ENCODE measurements at places on chromosomes 4 and X.

DNA sequence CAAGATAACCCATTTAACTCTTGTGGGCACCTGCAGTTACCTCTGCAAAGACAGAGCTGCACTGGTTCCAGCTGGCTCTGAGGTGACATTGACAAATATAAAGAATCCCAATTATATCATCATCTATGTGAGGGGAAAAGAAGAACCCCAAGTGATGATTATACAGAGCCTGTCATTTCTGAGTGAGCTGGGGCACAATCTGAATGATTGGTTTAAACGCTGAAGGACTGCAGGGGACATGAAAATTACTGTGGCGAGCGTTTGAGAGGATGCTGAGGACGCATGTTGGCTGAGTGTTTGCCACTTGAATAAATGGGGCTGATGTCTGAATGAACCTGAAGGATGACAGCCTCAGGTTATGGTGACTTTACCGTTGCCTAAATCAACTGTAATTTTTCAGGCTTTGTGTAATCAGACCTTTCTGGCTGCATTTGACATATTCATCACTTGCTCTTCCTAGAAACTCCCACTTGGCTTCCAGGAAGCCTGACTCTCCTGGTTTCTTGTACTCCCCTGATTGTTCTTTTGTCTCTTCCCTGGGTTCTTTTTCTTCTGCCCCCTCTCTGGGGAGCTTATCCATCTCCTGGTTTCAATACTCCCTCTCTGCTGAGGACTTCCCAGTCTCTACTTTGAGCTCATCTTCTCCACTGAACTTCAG is 4.1 kb upstream of the HSD17B10 start:
- no peak for DNase-seq

DNA sequence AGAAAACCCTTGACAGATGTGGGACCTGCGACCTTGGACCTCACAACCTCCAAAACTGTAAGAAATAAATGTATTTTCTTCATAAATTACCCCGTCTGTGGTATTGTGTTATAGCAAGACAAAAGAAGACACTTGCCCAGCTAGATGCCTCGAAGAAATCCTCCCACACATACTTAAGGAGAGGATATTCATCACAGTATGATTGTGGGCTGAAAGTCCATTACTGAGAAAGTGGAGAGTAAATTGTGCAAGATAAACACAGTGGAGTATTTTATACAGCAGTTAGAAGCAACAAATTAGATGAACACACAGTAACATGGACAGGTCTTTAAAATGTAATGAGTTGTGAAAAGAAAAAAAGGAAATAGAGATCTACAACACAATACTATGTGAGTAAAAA is 25.8 kb upstream of the PLA2G12A start:
- no peak for DNase-seq

- DNase-seq: no peak
These were observed 41.7 kb downstream of the ITM2A start for GRCh38 chrX:79325263-79325958.

DNA sequence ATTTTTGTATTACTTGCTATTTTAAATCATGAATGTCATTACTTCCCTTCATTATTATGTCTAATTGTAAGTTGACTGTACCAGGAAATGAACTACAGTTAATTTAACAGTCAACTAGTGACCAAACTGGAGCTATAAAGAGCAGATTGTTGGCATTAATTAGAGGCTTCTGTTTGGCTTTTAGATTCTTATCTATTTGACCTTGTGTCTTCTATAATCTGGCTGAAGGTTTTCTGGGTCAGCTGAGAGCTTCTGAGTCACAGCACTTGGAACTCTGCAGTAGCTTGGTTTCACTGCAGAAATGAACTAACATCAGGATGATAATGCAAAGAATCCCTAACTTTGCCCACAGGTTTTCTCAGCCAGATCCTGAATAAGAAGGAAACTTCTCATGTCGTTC is 169.2 kb upstream of the LEF1 start:
- DNase-seq: no peak

GRCh38 chr4:24380957-24381665 is 203.2 kb downstream of the DHX15 start:
- no peak for DNase-seq

- no peak for DNase-seq
These were observed 2.4 kb downstream of the MGST2 start for GRCh38 chr4:139668036-139668435.

DNA sequence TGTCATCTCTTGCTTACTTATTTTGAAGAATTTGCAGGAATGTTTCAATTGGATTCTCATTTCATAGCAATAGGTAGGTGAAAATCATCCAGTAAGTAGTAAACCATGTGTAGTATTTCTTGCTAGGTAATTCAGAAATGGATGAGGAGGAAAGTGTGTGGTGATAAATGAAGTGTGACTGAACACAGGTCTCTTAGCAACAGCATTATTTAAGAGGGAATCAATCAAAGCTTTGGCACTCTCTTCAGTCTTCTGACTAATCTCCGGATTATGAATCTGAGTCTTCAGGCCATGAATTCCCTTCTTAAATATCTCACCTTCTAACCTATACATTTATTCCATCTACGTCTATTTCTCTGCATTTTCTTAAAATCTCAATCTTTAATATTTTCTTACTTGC is 55.8 kb upstream of the ARHGAP24 start:
- no peak for DNase-seq

DNA sequence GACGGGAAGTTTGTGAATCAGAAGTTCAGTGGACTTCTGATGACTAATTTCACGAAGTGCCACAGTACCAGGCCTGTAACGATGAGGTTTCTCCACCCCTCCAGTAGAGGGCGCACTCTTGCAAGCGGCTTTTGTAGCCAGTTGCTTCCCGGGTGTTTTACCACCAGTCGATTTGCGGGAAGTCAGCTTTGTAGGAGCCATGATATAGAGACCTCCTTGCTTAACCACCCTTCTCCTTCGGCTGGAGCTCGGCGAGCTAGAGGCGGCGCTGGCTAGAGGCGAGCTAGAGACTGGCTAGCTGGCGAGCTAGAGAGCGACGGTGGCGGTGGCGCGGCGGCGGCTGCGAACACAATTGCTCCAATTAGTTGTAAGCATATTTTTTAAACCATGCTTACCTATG is 72.0 kb downstream of the IL1RAPL1 start:
- no peak for DNase-seq

DNA sequence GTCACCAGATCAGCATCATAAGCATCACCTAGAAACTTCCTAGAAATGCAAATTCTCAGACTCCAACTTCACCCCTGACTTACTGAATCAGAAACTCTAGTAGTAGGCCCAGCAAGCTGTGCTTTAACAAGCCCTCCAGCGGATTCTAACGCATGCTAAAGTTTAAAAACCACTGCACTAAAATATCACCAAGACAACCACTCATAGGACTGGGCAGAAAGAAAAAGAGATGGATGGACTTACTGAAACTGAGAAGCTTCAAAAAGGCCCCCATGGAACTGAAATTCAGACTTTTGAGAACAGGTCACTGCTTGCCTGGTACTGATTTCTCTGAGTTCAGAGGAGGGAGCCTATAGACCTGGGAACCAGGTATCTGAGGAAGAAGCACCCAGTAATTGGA is 40.1 kb downstream of the FAM241A start:
- DNase-seq: no peak

GRCh38 chr4:102843938-102844337 is 16.6 kb upstream of the UBE2D3 start:
- no peak for DNase-seq

GRCh38 chr4:76803522-76803921 is 94.4 kb downstream of the SOWAHB start:
- no peak for DNase-seq

DNA sequence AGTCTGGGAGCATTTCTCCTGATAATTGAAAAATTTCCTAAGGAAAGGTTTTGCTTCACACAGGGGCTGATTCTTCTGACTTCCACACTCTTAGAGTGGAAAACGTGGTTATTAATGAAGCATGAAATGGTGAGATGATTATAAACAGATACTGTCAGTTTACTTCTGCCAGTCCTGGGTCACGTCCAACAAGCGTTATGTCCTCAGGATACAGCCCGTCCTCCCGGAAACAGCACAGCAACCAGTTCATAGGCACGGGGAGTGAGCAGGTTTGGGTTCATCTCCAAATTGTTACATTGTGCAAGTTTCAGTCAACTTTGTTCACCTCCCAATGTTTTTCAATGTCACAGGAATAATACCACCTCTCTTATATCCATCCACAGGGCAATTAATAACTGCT is 98.8 kb downstream of the NPNT start:
- no peak for DNase-seq

GRCh38 chrX:71168134-71168533 is 23.5 kb downstream of the NLGN3 start:
- DNase-seq: no peak

DNA sequence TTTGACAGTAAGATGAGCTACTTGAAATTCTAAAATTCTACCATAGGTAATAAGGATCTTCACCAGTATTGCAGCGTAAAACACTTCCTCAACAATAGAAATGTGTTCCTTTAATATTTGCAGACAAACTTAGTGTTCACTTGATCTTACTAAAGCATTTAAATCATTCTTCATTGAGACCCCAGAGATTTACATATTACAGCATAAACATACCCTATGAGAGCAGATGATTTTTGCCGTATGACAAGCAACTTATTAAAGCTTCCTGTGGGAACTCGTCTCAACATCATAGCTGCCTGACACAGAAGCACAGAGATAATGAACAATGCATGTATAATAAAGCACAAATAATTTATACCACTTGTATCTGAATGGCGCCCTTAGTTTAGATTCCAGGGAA is 3.6 kb downstream of the UGT2B7 start:
- DNase-seq: no peak

DNA sequence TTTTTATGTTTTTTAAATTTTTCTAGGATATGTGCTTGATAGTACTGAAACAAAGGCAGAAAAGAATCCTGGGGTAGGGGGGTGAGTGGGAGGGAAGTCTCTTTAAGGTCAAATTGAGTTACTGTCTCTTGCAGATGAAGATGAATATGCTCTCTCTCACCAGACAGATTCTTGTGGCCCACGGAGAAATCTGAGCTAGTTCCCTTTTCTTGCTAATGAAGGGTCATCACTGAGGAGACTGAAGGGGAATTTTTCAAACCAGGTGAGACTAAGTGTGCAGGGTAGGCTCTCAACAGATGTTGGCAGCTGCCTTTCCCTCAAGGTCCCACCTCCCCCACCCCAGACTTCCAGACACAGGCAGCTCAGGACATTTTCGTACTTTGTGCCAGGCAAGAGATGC is 21.5 kb downstream of the FAM9C start:
- DNase-seq: no peak

DNA sequence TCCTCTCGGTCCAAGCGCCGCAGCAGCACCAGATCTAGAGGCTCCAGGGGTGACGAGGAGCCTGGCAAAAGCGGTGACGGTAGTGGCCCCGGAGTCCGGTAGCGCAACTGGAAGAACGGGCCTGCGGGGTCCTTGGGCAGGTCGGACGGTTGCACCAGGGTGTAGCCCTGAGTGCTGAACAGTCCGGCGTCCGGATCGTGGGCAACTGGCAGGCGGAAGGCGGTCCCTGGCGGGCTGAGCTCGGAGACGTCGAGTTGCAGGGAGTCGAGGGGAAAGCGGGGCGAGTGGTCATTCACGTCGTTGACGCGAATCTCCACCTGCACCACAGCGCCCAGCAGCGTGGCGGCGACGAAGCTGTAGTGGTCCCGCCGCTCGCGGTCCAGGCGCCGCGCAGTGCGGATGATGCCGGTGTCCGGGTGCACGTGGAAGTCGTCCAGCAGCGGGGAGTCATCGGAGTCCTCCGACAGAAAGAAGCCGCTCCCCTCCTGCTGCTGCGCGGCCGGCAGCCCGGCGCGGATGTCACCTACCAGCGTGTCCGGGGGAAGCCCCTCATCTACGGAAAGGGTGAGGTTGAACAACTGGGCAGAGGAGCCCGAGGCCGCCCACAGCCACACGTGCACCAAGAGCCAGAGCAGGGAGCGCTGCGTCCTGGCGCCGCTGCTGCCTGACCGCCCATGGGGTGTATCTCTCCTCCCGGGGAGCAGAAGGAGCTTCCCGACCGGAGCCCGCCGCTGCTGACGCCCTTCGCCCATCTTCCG is 837 bp downstream of the DCHS2 start:
- DNase-seq: no peak

All from cortex of kidney (tissue), 1 donor.